ENCODE measurements at places on chromosomes 16 and 17.

DNA sequence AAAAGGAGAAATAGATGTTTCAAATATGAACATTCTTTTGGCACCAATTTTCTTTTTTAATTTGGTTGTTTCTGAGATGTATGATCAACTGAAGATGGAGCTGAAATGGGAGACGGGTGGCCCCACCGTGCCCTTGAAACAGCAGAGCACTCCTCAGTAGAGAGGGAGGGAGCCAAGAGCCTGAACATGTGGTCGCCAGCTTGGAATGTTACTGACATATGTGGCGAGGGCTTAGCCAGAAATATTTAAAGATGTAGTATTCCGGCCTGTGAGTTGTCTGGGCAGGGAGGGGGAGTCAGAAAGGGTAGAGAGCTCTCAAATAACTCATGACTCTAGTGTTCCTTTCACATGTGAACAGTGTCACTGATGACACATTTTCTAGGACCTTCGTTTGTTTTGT lies 13.3 kb upstream of the MRC2 start:
- no peak for DNase-seq

GRCh38 chr16:3495176-3495575 lies at the start of gene C16orf90:
C16orf90 (minus strand) TSS chr16:3495489; CDS start chr16:3495421, 68 bp downstream.
- no peak for DNase-seq

DNA sequence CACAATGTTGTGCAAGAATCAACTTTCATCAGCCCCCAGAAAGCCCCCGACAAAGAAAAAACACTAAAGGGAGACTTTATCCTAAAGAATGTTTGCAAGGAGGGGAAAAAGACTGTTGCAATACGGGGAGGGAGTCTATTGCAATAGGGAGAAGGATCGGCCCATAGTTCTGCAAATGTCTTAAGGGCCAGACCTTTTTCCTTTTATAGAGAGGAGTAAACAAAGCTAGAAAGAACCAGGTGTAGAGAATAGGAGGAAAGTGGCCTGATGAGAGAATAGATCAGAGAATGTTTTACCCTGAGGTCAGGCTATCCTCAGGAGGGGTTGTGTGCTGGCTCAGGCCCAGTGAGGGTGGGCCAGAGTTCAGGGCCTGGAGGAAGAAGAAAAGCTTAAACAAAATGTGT lies 8.7 kb upstream of the CAVIN1 start:
- no peak for DNase-seq

DNA sequence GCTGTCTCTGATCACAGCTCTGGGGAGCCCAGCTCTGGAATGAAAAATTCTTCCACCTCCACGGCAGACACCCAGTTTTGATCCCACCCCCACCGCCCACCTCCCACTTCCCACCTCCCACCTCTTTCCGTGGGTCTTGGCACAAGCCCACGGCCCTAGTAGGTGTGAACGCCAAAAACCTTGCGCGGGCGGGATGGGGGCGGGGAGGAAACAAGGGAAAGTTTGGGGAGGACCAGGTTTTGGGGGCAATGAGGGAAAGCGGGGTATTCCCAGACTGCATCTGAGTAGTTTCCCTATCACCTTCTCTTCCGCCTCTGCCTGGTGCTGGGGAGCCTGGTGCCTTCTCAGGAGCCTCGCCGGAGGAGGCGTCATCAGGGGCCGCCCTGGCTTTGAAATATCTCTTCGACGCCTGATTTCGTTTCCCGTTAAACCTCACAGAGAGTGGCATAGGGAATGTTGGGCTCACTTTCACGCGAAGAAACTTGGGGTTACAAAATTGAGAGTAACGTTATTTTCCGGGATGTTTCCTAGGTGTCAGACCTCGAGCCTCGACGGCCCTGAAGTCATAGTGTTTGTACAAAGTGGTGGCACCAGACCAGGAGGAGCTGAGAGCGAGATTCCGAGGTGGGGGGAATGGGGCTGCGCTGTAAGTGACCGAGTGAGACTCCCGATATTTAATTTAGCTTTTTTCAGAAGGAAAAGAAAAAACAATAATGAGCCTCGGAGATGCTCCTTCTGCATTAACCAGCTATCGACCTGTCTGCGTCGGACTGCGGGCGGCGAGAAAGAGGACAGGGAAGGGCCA lies 1.6 kb upstream of the IRX3 start:
- DNase-seq: no peak

GRCh38 chr16:10740845-10741208 lies 2.8 kb upstream of the NUBP1 start:
- no peak for DNase-seq

GRCh38 chr17:73156887-73157520 lies 7.8 kb upstream of the SSTR2 start:
- no peak for DNase-seq

GRCh38 chr17:64688481-64688880 lies 26.4 kb upstream of the SMURF2 start:
- no peak for DNase-seq

DNA sequence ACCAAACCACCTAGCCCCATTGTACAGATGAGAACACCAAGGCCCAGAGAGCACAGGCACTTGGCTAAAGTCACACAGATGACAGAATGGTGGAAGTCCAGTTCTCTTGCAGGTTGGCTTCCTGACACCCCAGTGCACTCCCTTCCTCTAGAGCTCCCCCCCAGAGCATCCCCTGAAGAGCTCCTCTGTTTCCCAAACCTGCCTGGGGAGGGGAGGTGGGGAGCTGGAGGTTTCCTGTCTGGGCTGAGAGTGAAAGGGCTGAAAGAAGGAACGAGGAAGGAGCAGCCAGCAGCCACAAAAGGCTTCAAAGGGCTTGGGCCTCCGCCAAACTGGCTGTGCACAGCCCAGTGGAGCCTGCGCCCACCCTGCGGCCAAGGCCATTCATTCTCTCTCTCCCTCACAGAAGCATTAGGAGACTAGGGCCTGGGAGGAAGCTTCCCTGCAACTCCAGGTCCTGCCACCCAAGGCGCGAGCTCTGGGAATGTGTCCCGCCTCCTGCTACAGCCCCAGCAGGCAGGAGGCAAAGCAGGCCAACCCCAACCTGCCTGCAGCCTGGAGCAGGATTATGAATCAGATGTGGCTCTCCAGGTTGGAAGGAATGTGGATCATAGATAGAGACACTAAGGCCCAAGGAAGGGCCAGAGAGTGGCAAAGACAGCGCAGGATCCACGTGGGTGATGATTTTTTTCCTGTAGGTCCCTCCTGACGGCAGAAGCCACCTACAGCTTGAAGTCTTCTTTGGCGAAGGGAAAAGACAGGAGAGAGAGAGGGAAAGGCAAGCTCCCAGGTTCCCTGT lies 913 bp downstream of the SLC13A5 start:
- no peak for DNase-seq

DNA sequence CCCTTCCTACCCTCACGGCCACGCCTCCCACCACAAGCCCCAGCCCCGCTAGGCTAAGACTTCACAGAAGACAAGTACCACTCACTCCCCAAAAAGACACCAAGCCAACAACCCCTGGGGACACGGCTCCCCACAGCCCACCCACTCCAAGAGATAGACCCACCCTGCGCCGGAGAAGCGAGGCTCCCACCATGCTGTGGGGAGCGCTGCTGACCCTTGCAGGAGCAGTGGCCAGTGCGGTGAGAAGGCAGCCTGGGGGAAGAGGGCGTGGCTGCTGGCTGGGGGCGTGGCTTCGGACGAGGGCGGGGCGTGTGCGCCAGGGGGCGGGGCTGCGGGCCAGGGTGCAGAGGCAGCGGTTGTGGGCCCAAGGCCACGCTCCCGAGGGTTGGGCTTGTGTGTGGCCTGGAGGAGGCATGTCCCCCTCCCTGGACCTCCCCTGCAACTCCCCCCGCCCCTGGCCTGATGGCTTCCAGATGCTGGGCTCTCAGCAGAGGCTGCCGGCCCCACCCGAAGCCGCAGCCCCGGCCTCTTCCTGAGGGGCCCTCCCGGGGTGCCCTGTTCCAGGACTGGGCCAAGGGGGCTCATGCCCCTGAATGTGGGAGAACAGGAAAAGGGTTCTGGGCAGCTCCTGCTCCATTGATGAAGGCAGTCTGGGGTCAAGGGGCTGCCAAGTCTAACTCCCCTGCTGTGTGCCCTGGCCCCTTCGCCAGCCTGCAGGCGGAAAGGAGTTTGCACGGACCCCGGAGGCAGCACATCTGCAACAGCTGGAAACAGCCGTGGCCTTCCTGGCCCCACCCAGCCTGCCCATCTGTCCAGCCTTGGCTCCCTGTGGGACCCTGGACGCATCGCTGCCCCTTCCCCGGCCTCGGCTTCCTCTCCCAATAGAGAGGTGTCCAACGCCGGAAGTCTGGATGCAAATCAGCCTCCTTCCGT lies 9.1 kb downstream of the TFAP4 start:
- DNase-seq: no peak

Data from immature natural killer cell (primary cell).